ENCODE measurements at places on chromosomes 16 and 17. TPM values are rescaled to one million over a fixed set of nuclear protein-coding genes. Genes with fewer than 3 reads are reported as not detected.
A peak's percentile ranks its signal among the peaks of the same experiment; 100 is the strongest.

NFE2L1 gene
- 135 TPM for total RNA-seq

TAC4 gene
- total RNA-seq, result 3.9 TPM

CAVIN1 gene
- total RNA-seq, result 0.46 TPM

KRTAP1-1 gene
- total RNA-seq, result not detected

NPIPB6 gene
- 3.4 TPM for total RNA-seq

KRT13 gene
- total RNA-seq, result not detected

TERB1 gene
- total RNA-seq, result not detected

KIAA0753 gene
- total RNA-seq, result 33.4 TPM

FBXO31 gene
- 18.6 TPM for total RNA-seq

ZNF385C gene
- total RNA-seq, result 2.3 TPM

KRT10 gene
- 46.8 TPM for total RNA-seq

DNA sequence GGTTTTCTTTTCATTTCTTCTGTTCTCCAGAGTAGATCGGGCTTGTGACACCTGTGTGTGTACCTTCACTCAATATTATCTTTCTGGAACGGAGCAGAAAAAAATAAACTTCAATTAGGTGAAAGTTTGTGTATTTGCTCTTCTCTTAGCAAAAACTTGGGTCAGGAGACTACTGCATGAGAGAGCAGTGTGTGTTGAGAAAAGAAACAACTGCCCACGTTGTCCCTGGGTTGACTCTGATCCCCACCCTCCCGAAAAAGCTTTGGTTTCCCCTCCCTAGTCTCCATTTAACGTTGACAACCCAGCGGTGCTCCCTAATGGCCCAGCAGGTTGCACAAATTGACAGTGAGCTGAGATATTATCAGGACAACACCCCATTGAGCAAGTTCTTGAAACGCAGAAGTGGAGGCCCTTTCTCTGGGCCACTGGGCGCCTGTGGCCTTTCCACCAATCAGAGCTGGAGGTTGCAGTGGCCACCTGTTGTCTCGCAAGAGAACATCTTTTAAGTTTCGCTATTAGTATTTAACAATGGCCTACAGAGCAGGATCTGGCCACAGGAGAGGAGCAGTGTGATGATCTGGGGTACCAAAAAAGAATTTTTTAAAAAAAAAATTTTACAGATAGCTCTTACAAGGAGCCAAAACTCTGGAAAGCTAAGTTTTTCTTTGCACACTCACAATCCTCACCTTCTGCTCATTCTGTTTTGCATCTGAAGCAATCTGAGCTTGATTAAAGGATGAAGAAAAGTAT is 1.5 kb upstream of the TOX3 start:
- H3K27me3 ChIP-seq, result peaks cover 32% of the 10 kb centered on the region
- no peak overlapping the region for H3K27ac ChIP-seq
- H3K4me3 ChIP-seq, result no peak overlapping the region
- peak; percentile 75 for DNase-seq
- no peaks in the 10 kb centered on the region for H3K36me3 ChIP-seq

DNA sequence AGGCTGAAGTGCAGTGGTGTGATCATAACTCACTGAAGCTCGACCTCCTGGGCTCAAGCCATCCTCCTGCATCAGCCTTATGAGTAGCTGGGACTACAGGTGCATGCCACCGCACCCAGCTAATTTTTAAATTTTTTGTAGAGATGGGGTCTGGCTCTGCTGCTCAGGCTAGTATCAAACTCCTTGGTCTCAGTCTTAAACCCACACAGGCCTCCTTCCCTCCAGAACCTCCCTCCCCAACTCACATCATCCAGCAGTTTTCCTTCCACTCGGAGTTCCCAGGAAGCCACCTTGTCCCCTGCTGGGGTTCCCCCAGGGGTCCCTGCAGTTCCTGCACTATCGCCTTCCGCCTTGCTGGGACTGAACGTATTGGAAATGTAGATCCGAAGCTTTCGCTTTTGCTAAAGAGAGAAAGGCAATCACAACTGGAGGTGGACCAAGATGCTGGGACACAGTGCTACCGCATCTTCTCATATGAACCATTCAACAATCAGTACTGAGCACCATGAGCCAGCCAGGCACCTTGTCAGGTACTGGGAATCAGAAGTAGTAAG is 7.2 kb downstream of the SMARCD2 start:
- H3K27ac ChIP-seq, result no peak overlapping the region
- H3K36me3 ChIP-seq, result peaks cover 50% of the 10 kb centered on the region
- no peak for DNase-seq
- no peaks in the 10 kb centered on the region for H3K4me1 ChIP-seq
- H3K27me3 ChIP-seq, result no peaks in the 10 kb centered on the region
- no peak overlapping the region for H3K4me3 ChIP-seq

GRCh38 chr16:66746682-66747081 is 4.7 kb downstream of the DYNC1LI2 start:
- no peak overlapping the region for H3K4me3 ChIP-seq
- H3K27ac ChIP-seq, result no peak overlapping the region
- no peaks in the 10 kb centered on the region for H3K27me3 ChIP-seq
- DNase-seq, result no peak
- peaks cover 79% of the 10 kb centered on the region for H3K36me3 ChIP-seq

DNA sequence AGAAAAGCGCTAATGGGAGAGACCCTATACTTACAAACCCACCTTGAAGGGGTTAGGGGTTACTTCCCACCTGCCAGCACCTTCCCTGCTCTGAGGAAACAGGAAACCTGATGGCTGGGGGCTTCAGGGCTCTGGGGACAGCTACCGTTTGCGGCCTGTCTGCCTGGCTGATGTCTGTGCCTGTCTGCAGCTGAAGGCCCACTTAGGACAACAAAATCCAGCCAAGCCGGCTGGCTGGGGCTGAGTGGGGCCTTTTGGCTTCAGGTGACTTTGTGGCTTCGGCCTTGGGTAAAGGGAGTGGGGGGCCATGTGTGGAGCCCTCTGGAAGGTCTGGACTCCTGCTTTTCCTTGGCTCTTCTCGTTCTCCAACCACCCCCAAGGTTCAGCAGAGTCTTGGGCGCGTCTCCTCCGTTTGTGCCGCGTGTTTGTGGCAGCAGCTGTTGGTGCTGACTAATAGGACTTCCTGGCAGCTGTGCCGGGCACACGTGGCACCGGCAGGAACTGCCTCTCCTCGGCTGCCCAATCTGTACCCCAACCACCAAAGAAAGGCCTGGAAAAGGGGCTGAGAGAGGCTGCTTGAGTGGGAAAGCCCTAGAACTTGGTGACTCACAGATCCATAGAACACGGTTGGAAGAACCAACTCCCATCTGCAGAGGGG is 186.7 kb downstream of the MSI2 start:
- no peaks in the 10 kb centered on the region for H3K27me3 ChIP-seq
- peak overlapping the region; percentile 25 for H3K27ac ChIP-seq
- H3K4me1 ChIP-seq, result peaks cover 10% of the 10 kb centered on the region
- no peak for DNase-seq
- H3K4me3 ChIP-seq, result no peak overlapping the region

- H3K36me3 ChIP-seq, result no peaks in the 10 kb centered on the region
- H3K27ac ChIP-seq, result no peak overlapping the region
- H3K27me3 ChIP-seq, result peaks cover 36% of the 10 kb centered on the region
- DNase-seq, result peak; percentile 57
- H3K4me3 ChIP-seq, result no peak overlapping the region
Observed at GRCh38 chr16:26985100-26986065, 81.3 kb upstream of the C16orf82 start.

GRCh38 chr16:9929313-9929712 is 252.9 kb downstream of the GRIN2A start:
- H3K4me1 ChIP-seq, result no peaks in the 10 kb centered on the region
- H3K36me3 ChIP-seq, result no peaks in the 10 kb centered on the region
- no peak overlapping the region for H3K27ac ChIP-seq
- H3K27me3 ChIP-seq, result peaks cover 12% of the 10 kb centered on the region
- no peak for DNase-seq
- no peak overlapping the region for H3K4me3 ChIP-seq

GRCh38 chr16:84790301-84790700 is 29.5 kb upstream of the CRISPLD2 start:
- no peaks in the 10 kb centered on the region for H3K4me1 ChIP-seq
- no peaks in the 10 kb centered on the region for H3K36me3 ChIP-seq
- H3K4me3 ChIP-seq, result no peak overlapping the region
- H3K27me3 ChIP-seq, result no peaks in the 10 kb centered on the region
- DNase-seq, result no peak

GRCh38 chr16:73083271-73083670 is 35.3 kb upstream of the ZFHX3 start:
- no peaks in the 10 kb centered on the region for H3K36me3 ChIP-seq
- no peak for DNase-seq
- peaks cover under 1% of the 10 kb centered on the region for H3K27me3 ChIP-seq
- no peak overlapping the region for H3K27ac ChIP-seq
- no peak overlapping the region for H3K4me3 ChIP-seq

GRCh38 chr16:53434377-53435065 is at the start of gene RBL2:
RBL2 (plus strand) TSS chr16:53434471; CDS start chr16:53434557, 86 bp downstream.
- peaks cover 5% of the 10 kb centered on the region for H3K36me3 ChIP-seq
- DNase-seq, result peak; percentile 93
- H3K27ac ChIP-seq, result peak within 1 kb of the TSS; percentile 54
- H3K4me1 ChIP-seq, result no peaks in the 10 kb centered on the region
- H3K27me3 ChIP-seq, result no peaks in the 10 kb centered on the region

DNA sequence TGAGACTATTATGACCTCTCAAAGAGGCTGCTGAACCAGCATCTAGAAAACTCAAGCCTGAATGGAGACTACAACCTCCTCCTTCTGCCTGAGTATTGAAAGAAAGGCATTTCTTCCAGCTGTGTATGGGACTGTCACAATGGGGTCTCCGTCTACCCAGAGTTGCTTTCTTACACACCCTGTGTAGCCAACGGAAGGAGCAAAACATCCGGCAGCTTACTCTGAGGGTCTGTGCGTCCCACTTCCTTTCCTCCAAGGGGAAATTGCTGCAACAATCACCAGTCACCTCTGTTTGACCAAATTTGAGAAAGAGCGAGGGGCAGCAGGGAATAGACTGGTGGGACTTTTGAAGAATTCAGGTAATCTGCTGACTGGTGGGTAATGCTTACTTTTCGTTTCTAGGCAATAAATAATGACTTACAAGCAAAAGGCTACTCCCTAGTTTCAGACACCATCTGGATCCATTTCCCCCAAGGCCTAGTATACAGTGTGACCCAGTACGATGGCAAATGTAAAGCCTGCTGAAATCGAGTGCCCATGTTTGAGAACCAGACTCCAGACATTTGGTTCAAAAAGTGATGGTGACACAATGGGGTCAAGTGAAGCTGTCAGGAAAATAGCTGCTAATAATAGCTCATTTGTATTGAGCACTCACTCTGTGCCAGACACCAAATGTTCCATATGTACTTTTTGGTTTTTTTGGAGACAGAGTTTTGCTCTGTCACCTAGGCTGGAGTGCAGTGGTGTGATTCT is 81.7 kb downstream of the YPEL2 start:
- no peaks in the 10 kb centered on the region for H3K4me1 ChIP-seq
- no peaks in the 10 kb centered on the region for H3K27me3 ChIP-seq
- DNase-seq, result no peak

DNA sequence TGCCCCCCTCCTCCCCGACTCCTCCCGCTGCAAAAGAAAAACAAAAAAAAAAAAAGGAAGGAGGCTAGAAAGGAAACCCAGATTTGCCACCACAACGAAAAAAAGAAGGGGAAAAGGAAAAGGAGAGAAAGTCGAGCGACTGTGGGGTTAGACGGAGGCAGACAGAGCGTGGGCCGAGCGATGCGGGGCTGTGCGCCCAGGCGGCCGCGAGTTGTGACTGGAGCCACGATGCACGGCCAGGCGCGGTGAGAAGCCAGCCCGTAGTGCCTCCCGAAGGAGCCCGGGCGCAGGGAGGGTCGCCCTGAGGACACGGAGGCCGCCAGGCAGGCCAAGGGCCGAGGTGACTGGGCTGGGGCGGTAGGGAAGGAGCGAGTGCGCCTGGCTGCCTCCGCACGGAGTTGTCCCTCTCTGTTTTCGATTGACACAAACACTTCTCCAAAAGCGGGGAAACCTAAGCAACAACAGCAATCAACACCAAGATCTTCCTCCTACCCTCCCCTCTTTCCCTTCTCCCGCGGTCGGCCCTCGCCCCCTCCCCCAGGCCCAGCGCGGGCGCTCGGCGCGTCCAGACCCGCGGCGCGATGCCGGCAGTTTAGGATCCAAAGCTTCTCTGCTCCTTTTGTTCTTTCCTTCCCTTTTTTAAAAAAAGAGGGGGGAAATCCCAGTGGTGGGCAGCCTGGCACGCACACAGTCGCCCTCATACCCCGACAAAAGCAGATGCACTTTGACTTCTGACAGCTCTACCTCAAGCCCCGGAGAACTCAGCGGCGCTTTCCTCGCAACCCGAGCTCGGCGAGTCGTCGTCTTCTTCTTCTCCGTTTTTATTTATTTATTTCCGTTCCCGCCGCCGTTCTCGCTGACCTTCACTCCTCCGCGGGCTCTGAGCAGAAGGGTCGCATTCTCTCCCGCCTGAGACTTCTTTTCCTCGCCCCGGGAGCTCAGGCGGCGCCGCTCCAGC is at the start of gene LHX1:
Gene LHX1, plus strand, starts transcription at position 475 of the 958 bp plus-strand sequence. CDS start 723 bp downstream, outside the sequence.
- H3K27ac ChIP-seq, result no peak within 1 kb of the TSS
- DNase-seq, result peak; percentile 86
- H3K36me3 ChIP-seq, result peaks cover 48% of the 10 kb centered on the region

DNA sequence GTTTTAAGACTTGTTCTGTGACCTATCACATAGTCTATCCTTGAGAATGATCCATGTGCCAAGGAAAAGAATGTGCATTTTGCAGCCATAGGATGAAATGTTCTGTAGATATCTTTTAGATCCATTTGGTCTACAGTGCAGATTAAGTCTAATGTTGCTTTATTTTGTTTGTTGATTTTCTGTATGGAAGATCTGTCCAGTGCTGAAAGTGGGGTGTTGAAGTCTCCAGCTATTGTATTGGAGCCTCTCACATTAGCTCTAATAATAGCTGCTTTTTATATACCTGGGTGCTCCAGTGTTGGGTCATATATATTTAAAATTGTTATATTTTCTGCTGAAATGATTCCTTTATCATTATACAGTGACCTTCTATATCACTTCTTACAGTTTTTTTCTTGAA is 155.6 kb upstream of the MON1B start:
- DNase-seq, result no peak
- no peaks in the 10 kb centered on the region for H3K36me3 ChIP-seq
- H3K4me1 ChIP-seq, result no peaks in the 10 kb centered on the region
- H3K27me3 ChIP-seq, result no peaks in the 10 kb centered on the region

DNA sequence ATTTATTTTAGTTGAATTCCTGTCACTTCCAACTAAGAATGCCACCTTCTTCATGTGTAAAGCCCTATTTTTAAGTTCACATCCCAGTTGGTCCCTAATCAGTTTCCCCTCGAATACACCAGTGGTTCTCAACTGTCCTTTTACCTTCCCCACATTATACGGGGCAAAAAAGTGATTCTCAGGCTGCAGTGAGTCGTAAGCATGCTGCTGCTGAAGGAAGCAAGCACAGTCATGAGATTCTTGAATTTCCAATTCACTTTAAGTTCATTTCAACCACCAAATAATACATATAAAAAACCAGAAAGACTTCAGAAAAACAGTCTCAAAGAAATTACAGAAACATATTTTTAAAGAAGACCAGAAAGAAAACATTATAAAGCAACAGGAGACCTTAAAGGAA is 47.9 kb downstream of the UBE2G1 start:
- H3K4me3 ChIP-seq, result no peak overlapping the region
- no peaks in the 10 kb centered on the region for H3K27me3 ChIP-seq
- peaks cover 26% of the 10 kb centered on the region for H3K36me3 ChIP-seq
- DNase-seq, result no peak
- H3K4me1 ChIP-seq, result no peaks in the 10 kb centered on the region

All from endodermal cell (in vitro differentiated cells).